ENCODE measurements at places on chromosomes 6 and 20.

GRCh38 chr20:31823360-31824124, 4.4 kb downstream of the MYLK2 start:
- no peak for DNase-seq

GRCh38 chr6:166499350-166500163, 86.9 kb downstream of the RAMACL start:
- DNase-seq: no peak

- no peak for DNase-seq
These were observed 92.1 kb upstream of the NEDD9 start for GRCh38 chr6:11324453-11325015.

DNA sequence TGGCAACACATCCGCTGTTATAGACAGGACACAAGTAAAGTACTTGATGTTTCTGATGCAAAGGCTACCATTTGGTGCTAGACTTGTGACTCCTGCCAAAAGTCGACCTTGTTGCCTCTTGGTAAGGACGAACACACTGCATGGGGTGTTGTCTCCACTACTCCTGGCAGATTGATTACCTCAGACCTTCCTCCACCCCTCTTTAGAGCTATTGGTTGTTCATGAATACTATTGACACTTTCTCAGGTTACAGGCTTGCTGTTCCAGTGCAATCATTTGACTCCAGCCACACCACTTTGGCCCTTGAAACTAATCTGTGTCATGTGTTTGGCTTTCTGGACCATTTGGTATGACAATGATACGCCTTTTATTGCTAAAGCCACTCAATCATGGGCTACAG, 62.3 kb downstream of the TRMT11 start:
- no peak for DNase-seq

- DNase-seq: no peak
These were observed 81.5 kb downstream of the HAO1 start for GRCh38 chr20:7858734-7859250.

GRCh38 chr6:31705931-31706330, 735 bp upstream of the LY6G6F start:
- DNase-seq: no peak

GRCh38 chr20:59961423-59961822, 3.2 kb downstream of the CDH26 start:
- no peak for DNase-seq

- DNase-seq: no peak
These were observed 144.5 kb upstream of the RALGAPA2 start for GRCh38 chr20:20856956-20857355.

DNA sequence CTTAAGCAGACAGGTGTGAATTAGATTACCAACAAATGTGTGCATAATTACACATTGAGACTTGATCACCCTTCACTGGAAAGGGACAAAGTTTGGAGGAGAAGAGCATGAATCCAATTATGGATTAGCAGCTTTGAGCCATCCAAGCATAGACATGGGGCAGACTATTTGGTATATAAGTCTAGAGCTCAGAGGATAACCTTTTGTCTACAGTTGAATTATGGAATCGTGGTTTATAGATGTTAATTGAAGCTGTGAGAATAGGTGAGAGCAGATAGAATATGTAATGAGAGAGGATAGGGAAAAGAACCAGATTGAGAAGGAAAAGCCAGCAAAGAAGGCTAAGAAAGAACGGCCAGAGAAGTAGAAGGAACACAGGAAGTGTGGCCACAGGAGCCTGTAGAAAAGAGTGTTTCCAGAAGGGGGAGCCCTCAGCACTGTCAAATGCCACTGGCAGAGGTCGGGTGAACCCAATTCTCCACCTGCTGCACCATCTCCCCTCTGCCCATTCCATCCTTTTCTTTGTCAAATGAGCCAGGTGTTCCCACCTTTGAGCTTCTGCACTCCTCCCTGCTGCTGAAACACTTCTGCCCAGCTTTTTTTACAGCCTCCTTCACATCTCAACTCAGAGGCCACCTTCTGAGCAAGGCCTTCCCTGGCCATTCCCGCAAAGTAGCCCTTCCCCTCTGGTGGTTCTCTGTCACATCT, 7.3 kb downstream of the DNTTIP1 start:
- DNase-seq: peak; percentile 66

DNA sequence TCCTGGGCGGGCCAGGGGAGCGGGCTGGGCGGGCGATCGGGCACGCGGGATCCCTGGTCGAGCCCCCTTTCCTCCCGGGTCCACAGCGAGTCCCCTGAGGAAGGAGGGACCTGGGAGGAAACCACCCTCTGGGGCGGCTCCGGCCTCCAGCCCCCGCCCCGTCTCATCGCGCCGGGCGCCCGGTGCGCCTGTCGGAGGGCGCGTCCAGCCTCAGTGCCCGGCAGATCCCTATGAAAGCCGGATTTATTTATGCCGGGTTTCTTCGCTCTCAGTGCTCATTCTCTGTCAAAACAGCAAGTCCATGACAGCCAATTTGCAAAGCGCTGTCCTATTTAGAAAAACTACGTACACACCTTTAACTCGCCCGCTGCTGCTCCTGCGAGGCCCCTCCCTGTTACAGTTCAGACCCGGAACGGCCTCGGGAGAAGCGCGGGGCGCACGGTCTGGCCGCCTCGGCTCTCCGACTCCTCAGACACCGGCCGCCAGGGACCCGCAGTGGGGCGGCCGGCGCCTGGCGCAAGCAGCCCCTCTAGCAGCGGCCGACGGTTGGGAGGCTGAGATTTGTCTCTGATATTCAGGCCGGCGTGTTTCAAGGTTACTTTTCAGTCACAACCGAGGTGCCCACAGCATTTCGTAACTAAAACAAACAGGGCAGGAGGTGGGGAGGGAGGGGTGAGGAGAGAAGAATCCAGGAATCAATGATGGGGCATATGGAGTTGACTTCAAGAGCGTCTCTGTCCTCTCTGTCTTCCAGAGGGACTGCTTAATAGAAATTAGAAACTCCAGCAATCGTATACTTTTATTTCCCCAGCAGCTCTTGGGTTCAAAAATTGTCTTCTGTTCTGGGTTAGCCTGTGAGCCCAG, 782 bp upstream of the FOXA2 start:
- no peak for DNase-seq

GRCh38 chr20:12531626-12532025, 477.1 kb upstream of the SPTLC3 start:
- no peak for DNase-seq

DNA sequence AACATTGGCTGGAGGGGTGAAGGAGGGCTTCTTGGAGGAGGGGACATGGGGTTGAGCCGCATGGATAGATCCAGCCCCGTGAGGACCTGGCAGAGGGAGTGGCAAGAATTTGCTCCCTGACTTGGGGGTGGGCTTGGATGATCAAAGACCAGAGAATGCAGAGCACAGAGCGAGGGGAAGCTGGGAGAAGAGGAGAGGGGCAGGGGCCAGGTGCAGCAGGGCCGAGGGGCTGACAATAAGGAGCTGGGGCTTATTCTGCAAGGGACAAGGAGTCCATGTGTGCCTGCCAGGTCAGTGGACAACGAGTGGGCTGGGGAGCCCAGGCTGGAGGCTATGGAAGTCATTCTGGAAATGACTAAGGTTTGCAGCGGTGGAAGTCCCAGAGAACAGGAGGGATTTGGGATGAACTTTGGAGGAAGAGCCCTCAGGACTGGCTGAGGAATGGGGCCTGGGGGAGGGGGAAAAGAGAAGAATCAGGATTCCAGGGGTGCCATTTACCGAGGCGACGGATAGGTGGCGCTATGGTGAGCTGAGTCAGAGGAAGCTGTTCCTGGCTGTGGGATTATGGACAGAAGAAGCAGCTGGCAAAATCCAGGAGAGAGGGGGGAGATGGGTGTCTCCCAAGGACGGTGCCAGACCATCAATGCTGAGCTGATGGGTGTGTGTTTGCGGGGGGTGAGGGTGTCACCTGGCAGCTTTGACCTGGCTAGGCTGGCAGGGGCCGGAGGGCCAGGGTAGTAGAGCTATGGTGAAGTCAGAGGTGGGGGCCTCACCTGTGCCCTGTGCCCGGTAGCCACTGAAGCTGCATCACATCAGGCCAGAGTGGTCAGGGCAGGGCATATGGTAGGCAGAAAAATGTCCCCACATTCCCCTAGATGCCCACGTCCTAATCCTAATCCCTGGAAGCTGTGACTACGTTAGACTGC, 7.8 kb downstream of the KCNG1 start:
- peak; percentile 29 for DNase-seq

DNA sequence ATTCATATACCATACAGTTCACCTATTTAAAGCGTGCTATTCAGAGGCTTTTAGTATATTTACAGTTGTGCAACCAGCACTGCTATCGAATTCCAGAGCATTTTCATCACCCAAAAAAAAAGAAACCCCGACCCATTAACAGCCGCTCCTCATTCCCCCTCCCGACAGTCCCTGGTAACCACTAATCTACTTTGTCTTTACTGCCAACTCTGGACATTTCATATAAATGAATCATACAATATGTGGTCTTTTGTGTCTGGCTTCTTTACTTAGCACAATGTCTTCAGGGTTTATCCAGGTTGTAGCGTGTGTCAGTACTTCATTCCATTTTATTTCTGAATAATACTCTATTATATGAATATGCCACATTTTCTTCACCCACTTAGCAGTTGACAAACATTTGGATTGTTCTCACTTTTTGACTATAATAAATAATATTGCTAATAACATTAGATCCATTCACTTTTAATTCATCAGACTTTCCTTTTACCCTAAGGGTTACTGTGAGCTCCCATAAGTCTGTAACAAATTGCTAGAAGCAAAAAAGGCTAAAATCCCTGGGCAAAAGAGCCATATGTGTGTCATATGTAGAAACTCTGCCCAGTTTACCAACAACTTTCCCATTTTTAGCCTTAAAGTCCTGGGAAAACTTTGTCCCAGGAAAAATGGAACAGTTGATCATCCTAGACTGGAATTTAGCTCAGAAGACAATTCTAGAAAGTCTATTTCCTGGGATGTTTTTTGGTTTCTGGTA, 23.2 kb upstream of the ROS1 start:
- no peak for DNase-seq

DNA sequence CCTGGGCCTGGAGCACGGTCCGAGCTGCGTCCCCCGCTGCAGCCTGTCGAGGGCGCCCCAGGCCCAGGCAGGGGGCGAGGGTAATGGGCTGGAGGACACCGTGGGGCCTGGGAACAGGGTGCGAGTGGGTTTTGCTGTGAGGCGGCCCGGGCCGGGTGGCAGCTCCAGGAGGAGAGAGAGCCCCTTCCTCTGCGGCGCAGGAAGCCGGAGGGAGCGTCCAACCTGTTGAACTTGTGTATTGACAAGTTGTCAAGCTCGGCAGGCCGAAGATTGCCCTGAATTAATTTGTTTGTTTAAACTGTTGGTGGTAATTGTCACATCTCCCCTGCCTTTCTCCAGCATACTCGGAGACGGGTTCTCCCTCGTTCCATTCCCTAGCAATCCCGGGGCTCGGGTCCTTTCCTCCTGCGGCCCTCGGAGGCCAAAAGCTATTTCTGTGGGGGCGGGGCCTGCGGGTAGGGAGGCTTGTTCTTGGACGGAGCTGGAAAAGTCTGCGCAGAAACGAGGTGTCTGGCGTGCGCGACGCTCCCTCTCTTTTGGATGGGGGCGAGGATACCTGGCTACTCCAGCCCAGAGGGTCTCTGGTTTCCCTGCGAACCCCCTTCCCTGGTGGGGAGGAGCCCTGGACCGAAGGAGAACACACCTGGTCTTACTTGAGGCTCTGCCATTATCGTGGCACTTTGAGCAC, 9.9 kb downstream of the NR2E1 start:
- peak; percentile 29 for DNase-seq

DNA sequence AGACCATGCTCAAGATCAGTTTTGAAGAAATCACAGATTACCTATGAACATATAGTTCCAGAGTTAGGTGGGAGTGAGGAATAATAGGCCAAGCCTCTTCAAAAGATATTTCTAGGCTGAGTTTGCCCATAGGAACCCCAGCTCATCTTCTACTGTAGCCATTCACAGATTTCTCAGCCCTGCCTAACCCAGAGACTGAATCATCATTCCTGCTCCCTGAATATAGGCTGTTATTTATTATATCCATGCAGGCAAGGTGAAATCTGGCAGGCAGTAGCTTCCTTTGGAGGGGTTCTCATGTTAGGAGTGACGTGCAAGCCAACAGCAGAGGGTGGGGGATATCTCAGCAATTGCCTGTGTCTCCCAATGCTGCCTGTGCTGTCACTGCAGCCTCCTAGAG, 25.6 kb upstream of the ADGRF4 start:
- no peak for DNase-seq

DNA sequence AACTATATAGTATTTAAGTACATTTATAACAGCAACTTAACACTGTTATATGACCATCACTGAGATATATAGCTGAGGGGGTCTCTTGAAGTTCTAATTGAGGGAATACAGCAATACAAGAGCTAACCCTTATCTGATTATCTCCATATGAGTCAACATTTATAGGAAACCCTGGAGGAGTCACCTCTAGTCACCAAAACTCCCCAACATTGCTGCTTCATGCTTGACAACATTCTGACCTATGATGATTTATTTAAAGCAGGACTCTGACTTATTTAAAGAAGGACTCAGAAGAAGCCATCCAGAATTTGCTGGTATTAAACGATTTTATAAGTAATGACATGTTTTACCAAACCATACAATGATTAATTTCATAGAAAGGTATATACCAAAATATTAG, 182.6 kb upstream of the NOX3 start:
- no peak for DNase-seq

DNA sequence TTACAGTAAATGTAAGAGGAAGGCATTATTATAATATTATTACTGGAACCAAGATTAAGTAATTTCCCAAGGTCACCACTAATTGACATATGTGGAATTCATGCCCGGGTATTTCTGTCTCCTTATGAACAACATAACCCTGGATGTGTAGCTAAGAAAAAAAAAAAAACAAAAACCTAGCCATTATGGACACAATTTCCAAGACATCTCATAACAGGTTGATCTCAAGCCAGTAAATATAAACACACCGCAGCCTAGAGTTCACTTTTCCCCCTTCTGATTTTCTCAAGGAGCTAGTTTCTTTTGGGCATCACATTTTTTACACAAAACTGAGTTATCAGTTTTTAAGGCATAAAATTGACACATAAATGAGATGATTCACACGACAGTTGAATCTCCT, 306.5 kb upstream of the RSPO3 start:
- no peak for DNase-seq

DNA sequence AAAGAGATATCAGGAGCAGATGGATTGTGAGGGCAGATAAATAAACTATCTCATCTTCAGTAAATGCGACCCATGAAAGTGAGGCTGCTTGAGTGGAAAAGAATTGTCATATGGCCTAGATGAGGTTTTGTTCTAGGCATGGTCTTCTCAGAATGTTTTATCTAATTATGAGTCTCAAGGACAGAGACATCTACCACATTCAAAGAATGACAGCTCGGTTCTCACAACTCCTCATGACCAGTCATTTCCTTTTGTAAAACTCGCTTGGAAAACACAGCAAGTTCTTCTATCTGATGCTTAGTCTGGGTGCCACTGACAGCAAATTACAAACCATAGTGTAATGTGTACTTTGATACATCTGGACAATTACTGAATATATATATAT, 140.5 kb downstream of the CCDC170 start:
- no peak for DNase-seq

- DNase-seq: no peak
These were observed 119.0 kb upstream of the STMND1 start for GRCh38 chr6:16982807-16983206.

GRCh38 chr6:166411271-166411670, 28.5 kb upstream of the MPC1 start:
- DNase-seq: no peak

- no peak for DNase-seq
These were observed 197.7 kb downstream of the KCNQ5 start for GRCh38 chr6:72819609-72820008.
